ENCODE measurements at places on chromosomes 4 and X.

DNA sequence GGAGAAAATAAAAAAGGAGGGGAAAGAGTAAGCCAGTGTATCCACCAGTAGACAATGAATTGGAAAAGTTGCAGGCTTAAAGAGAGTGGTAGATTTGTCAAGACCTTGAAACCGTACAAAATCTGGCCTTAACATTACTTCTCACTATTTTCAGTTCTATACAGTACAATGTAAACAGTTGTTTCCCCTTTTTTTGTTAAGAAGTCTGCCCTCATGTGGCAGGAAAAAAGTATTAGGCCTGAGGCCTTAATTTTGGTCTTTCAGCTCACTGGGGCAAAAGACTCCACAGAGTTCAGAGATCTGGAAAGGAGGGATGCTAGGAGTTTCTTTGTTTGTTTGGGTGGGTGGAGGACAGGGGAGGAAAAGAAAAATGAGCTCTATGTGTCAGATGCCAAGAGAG, 92.8 kb upstream of the CCDC160 start:
- no peak for DNase-seq

GRCh38 chr4:124694306-124694705, 18.2 kb downstream of the ANKRD50 start:
- no peak for DNase-seq

GRCh38 chrX:11374570-11374969, 81.4 kb downstream of the AMELX start:
- no peak for DNase-seq

- no peak for DNase-seq
These were observed 2344.1 kb downstream of the PCDH7 start for GRCh38 chr4:33064238-33064637.

DNA sequence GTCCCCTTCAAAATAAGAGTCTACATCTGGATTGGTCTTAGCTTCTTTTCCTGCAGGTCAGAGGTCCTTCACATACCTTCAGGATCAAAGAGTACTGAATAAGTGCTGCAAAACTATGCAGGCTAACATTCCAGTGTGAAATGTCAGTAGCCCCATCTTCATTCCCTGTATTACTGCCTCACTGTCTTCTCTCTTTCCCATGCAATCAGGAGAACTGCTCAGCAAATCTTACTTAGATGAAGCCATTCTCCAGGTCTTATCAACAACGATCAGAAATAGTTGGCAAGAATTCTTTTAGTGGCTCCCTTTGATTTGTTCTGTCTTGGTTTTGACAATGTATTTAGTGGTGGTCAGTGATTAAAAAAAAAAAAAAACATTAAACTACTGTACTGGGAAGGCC, 26.0 kb upstream of the IQCM start:
- DNase-seq, result no peak

GRCh38 chr4:24655971-24656370, 71.6 kb upstream of the DHX15 start:
- DNase-seq, result no peak

DNA sequence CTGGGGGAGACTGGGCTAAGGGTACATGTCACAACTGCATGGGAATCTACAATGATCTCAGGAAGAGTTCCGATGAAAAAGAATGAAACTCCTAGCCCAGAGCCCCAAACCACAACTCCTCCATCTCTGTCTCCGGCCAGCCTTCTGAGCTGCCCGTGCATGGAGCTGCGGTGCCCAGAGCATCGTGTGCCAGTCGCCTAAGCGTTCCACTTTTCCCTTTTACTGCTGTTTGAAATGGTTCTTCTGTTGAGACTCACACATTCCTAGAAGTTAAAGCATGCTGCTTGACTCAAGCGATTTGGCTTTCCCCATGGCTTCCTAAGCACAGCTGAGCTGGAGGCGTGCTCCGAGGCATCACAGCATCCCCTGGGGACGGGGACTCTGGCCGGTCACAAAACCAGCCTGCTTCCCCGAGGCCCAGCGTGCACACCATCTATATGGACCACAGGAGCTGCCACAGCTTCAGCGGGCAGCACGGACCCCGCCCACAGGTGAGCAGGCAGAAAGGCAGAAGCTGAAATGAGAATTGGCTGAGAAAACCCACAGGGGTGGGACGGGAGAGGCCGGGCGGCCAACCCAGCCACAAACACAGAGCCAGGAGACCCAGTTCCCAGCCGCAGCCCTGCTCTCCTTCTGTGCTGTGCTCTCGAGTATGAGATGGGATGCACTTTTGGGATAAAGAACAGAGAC, 5.0 kb downstream of the CCNQ start:
- DNase-seq, result no peak

DNA sequence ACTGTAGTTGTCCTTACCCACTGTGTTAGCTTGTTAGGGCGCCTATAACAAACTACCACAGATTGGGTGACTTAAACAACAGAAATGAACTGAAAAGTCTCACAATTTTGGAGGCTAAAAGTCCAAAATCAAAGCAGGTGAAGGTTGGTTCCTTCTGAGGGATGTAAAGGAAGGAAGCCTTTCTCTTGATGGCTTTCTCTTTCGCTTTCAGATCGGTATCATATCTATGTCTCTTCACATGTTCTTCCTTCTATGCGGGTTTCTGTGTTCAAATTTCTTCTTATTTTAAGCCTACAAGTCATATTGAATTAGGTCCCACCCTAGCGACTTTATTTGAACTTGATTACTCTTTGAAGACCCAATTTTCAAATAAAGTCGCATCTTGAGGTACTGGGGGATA, 118.6 kb downstream of the CPXCR1 start:
- DNase-seq, result no peak

DNA sequence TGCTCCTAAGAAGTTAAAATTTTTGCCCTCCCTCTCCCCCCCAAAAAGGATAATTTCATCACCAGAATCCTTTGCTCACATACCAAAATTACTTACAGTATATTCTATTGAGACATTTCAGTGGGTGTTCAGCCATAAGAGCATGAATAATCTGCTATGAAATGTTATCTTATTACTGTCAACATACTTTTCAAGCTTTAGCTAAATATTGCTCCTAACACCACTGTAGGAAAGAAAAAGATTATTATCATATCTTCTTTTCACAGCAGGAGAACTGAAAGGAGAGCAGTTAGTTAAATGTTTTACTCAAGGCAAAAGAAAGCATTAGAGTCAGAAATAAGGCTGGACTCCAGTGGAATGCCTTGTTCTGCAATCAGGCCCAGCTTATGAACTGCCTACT, 231.0 kb upstream of the GYPA start:
- no peak for DNase-seq

DNA sequence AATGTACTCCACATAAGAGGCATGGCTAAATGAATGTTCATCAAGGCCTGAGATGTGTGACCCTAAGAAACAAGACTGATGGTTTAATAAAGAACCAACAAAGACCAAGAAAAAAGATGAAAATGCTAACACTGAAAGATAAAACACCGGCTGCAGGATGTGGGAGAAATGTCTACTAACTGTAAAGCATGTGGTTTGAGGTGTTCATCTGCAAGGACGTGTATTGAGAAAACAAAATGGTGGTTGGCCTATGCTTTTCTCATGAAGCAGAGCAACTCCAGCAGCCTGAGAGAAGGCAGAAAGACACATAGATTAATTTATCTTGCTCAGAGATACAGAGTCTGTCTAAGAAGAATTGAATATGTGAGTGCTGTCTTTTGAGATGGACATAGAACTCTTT, 109.3 kb downstream of the KDR start:
- DNase-seq, result no peak

GRCh38 chr4:78720994-78721677, 55.0 kb upstream of the BMP2K start:
- no peak for DNase-seq

- no peak for DNase-seq
These were observed 190.4 kb downstream of the GABRB1 start for GRCh38 chr4:47221721-47222120.

DNA sequence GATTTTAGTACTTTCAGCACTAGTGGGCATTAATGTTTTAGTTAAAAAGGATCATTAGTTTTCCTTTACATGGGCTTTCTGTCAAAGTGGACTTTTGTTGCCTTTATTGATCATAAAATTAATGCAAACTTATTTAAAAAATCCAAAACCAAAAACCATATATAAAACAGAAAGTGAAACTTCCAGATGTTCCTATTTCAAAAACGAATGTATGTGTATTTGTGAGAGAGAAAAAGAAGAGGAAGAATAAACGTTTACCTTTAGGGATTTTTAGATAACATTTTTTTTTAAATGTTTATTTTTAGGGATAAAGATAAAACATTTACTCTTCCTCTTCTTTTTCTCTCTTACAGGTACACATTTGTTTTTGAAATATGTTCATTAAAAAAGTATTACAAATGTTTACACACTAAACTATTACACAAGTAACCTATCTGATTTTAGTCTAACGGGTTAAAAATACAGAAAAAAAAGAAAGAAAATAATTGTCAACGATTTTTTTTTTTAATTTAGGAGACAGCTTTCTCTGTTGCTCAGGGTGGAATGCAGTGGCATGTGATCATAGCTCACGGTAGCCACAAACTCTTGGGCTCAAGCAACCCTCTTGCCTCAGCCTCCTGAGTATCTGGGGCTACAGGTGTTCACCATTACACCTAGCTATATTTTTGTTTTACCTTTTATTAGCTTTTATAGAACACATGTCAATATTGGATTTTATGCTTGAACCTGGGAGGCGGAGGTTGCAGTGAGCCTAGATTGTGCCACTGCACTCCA, 16.8 kb upstream of the COX18 start:
- no peak for DNase-seq

DNA sequence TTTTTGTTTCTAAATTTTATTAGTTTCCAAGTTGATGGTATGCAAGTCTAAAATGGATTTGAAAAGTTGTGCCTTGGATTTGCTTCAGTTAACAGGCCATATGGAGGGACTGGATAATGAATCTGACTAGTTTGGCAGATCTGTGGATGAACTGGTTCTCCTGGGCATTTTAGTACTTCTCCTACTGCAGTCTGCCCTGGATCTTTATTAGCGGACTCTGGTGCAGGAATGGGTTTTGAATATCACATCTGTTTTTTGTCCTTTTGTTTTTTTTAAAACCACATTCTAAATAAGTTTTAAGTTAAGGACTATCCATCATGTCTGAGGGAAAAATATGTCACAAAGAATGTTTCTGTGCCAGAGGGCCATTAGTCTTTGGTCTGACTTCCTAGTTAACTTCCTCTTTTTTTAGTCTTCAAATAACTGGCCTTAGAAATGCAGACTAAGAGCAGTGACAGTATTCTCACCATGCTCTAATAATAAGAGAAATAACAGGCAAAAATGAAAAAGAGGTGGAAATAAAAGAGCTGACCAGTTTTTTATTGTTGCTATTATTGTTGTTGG, 13.9 kb upstream of the DCK start:
- no peak for DNase-seq

DNA sequence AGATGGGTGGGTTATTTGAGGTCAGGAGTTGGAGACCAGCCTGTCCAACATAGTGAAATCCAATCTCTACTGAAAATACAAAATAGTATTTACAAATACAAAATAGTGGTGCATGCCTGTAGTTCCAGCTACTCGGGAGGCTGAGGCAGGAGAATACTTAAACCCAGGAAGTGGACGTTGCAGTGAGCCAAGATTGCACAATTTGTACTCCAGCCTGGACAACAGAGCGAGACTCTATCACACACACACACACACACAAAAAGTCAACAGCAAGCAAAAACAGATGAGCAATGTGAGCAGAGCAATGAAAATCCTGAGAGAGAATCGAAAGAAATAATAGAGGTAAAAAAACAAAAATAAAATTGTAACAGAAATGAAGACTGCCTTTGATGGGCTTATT, 168.8 kb downstream of the PCDH18 start:
- DNase-seq, result no peak

GRCh38 chr4:105093975-105094374, 52.7 kb upstream of the TET2 start:
- DNase-seq, result no peak

- no peak for DNase-seq
These were observed 52.8 kb downstream of the PDLIM5 start for GRCh38 chr4:94504545-94504944.

- DNase-seq, result no peak
These were observed 914.6 kb upstream of the INTU start for GRCh38 chr4:126718136-126718535.

- no peak for DNase-seq
These were observed 2164.8 kb upstream of the AGA start for GRCh38 chr4:179607003-179607402.

- DNase-seq, result no peak
These were observed 48.3 kb upstream of the CBR4 start for GRCh38 chr4:169058312-169058711.

DNA sequence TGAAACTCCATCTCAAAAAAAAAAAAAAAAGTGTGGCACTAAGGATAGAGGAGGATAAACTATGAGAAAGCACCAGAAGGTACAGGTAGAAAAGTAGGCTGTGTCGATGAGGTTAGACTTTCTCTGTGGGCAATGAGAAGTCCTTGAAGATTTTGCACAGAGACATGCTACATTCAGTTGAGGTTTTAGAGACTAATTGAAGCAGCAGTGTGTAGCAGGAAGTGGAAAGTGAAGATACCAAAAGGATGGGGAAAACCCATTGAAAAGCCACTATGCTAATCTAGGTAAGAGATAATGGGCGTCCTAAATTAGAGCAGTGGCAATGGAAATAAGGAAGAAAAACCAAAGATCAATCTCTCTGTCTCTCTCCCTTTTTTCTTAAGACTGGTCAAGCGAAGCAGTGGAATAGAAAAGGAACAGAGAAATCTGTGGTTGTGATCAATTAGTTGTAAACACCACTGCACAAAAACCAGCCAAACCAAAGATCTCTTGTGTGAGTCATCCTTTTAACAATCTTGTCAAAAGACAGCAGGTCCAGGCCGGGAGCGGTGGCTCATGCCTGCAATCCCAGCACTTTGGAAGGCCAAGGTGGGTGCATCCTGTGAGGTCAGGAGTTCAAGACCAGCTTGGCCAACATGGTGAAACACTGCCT, 3.5 kb downstream of the SPINK2 start:
- DNase-seq, result no peak

- no peak for DNase-seq
These were observed 57.1 kb upstream of the NOCT start for GRCh38 chr4:138958519-138958918.

DNA sequence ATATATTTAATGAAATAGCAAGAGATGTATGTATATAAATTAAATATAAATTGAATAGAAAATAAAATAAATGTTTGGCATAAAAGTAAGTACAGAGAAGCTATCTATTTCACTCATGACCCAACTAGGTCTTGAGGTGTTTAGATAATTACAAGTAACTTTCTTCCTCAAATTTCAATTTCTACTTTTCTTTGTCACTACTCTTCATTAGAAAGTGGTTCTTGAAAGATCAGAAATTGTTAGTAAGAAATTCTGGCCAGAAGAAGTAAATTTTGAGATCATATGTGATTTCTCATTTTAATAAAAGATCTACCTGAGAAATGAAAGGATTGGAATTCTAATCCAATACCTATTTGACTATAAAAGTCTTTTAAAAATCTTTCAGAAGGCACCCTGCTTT, 126.9 kb downstream of the BTC start:
- no peak for DNase-seq

DNA sequence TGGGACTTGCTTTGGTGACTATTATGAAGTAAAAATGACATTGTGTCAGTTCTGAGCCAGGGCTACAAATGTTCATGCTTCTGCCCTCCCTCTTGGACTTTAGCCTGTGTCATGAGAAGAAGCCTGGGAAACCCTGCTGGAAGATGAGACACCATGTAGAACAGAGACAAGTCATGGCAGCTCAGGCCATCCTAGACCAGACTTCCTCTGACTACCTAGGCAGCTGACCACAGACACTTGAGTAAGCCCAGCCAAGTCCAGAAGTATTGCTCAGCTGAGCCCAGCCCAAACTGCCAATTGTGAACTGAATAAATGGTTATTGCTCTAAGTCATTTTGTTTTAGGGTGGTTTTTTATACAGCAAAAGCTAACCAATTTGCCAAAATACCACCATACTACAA, 467.6 kb upstream of the CNKSR2 start:
- DNase-seq, result no peak
